ENCODE measurements at places on chromosomes 12 and 14.

DNA sequence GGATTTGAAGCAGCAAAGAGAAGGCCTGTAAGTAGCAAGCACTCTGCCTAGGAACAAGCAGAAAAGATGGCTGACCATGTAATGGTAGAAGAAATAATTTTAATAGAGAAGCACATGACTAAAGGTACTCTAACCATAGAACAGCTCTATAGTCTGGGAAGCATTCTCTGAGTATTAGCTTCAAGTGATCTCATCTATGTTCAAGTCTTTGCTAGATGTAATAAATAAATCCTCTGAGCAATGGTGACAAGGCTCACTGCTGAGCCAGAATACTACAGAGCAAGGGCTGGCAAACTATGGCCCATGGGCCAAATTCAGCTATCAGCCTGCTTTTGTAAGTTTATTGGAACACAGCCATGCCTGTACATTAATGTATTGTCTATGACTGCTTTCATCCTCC lies 84.8 kb downstream of the PEBP1 start:
- no peak for DNase-seq

- no peak for DNase-seq
Measured at GRCh38 chr12:48998497-48999353, 450 bp downstream of the DDN start.

DNA sequence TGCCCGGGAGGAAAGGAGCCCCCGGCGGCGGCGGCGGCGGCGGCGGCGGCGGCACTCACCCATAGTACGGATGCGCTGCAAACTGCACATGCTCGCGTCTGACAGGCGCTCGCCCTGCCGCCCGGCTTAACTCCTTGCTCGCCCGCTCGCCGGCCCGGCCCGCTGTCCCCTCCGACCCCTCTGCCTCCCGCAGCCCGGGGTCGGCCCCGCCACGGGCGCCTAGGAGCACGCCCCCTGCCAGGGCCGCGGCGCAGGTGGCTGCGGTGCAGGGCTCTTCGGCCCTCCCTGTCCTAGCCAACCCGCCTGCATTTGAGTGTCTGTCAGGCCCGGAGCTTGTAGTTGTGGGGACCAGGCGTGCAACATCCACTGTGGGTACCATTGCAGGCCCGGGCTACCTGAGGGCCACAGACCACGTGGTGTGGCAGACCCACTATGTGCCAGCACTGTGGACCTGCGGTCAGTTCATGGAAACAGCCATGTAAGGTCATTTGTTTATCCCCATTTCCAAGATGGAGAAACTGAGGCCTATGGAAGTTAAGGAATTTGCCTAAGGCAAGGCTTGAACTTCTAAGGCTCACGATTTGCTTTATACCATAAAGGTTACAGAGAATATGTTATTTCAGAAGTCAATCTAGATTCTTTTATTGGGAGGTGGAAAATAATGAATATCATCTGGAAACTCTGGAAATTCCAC lies 17.6 kb upstream of the PLEKHH1 start:
- peak; percentile 64 for DNase-seq

- no peak for DNase-seq
Measured at GRCh38 chr12:47219243-47219642, 139.5 kb upstream of the AMIGO2 start.

DNA sequence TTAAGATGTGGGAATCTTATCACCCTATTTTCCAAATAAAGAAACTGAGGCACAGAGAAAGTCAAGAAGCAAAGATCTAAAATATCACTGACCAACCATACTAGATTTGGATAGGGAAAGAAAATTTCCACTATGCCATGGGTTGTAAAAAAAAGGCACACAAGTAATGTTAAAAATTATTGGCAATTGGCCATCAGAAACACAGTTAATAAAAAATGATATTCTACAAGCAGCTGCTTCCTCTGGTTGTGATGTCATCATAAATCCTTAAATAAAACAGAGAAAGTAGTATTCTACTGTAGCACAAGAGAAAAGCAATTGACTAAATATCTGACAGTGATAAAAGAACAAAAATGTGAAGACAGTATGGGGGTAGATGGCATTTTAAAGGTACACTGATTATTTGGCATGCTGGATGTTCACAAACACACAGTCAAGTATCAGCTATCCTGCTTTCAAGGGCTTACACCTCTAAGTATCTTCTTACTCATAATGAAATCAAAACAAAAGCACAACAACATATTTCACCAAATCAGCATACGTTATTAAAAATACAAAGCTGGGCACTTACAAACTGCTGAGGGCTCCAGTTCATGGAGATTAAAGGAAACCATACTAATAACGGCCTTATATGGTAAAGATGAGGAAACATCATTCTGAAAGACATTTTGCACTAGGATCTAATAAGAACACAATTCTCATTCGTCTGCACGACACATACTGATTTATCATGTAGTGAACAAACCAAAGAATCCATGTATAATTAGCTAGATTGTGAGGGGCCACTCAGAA lies 45.7 kb downstream of the CORO1C start:
- DNase-seq = no peak

DNA sequence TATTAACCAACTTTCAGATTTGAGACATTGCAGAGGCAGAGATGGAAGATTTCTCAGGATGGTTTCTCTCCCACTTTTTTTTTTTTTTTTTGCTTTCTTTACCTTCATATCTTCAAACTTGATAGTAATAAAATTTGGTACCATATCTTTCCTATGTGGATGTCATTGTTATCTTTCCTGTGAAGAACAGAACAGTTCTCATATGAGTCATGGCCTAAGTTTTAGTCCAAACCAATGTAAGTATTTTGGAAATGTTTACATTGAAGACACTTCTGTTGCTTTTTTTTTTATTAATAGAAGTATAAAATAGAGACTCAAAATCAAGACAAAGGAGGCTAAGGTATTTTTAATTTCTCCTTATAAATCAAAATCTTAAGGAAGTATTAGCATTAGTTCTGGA lies 95.2 kb downstream of the C12orf50 start:
- DNase-seq = no peak

- DNase-seq = no peak
Measured at GRCh38 chr14:61472801-61473376, 151.5 kb downstream of the PRKCH start.

DNA sequence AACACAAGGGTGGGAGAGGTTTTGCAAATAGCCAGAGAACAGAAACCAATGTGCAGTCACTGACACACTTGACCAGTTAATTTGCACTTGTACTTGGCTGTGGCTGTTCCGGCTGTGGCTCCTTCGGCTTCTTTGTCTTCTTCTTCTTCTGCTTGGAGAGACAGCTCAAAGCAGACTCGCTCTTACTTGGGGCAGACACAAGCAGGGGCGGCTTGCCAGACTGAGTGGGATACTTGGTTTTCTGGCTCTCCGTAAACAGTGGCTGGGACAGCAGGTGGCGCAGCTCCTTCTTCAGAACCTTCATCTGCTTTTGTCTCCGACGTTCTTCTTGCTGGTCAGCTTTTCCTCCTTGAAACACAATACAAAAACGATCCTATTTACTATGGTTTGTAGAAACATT lies 25.0 kb downstream of the OTUB2 start:
- DNase-seq = no peak

- peak; percentile 18 for DNase-seq
Measured at GRCh38 chr12:95385246-95386035, 88.5 kb upstream of the METAP2 start.

- DNase-seq = no peak
Measured at GRCh38 chr12:57033431-57033830, 16.5 kb downstream of the MYO1A start.

DNA sequence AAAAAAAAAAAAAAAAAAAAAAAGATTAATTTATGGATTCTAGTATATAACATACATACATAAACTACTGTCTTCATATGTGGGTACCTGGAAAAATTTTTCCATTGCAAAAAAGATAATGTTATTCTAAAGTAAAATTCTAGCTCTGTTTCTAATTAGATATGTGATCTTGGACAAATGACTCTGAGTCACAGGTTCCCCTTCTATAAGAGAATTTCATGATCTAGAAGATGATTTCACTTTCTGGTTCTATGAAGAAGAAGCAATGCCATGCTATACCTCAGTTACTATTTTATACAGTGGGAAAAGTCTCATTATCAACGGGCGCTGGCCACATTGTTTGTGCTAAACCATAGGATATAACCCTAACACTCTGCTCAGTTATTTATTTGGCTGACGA lies 351.3 kb downstream of the ZFP36L1 start:
- no peak for DNase-seq

- DNase-seq = no peak
Measured at GRCh38 chr14:38039496-38039895, 168.2 kb upstream of the SSTR1 start.

GRCh38 chr12:125105600-125105999 lies 40.4 kb downstream of the AACS start:
- DNase-seq = no peak

DNA sequence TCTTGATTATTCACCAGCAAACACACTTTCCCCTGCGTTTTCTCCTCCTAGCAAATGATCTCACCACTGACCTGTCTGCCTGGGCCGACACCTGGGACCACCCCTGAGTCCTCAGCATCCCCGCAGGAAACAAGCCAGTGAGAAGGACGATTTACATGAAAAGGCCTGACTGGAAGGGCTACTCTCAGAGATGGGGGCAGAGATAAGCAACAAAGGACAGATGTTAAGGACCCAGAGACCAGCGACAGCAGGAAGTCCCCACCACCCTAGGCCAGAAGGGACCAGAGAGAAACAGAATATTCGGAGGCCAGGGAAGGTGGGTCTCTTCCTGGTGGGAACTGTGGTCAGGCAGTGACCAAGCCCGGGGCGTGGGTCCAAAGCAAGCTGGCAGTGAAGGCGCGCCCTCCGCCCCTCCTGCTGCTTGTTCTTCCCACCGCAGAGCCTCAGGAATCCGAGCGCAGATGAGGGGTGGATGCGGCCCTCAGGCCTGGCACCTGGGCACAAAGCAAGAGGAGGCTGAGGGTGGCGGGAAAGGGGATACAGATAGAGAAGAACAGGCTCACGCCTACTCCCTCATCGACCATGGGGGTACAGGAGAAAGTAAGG lies 55.8 kb downstream of the STX2 start:
- DNase-seq = peak; percentile 46

DNA sequence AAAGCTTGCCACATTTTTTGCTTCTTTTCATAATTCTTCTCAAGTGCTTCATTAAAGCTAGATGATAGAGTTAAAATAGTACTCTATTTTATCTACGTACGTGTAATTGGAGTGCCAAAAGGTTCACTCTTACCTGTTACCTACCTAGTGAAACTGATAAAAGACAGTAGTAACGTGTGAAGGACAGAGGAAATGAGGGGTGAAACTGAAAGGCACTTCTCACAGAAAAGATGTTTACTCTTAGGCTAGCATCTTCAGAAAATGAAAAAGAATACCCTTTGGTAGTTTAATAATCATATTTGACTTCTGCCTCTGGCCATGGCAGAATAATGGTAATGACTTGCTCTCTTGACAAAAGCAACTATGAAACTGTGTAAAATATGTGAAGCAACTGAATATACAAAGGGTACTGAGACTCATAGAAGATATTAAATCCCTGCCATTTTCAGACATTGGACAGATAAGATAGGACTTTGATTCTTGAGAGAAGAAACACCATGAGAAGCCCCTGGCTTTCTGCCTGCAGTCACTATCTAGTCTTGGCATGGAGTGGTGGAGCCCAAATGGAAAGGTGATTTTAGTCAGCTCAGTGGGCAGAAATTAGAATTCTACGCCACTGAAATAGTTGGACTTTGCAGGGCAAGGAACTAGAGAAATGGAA lies 6.3 kb upstream of the EVL start:
- DNase-seq = no peak

- peak; percentile 77 for DNase-seq
Measured at GRCh38 chr14:61281186-61281947, at the start of gene TMEM30B. Gene TMEM30B (minus strand): TSS chr14:61281338. CDS start chr14:61281147, 191 bp downstream.

DNA sequence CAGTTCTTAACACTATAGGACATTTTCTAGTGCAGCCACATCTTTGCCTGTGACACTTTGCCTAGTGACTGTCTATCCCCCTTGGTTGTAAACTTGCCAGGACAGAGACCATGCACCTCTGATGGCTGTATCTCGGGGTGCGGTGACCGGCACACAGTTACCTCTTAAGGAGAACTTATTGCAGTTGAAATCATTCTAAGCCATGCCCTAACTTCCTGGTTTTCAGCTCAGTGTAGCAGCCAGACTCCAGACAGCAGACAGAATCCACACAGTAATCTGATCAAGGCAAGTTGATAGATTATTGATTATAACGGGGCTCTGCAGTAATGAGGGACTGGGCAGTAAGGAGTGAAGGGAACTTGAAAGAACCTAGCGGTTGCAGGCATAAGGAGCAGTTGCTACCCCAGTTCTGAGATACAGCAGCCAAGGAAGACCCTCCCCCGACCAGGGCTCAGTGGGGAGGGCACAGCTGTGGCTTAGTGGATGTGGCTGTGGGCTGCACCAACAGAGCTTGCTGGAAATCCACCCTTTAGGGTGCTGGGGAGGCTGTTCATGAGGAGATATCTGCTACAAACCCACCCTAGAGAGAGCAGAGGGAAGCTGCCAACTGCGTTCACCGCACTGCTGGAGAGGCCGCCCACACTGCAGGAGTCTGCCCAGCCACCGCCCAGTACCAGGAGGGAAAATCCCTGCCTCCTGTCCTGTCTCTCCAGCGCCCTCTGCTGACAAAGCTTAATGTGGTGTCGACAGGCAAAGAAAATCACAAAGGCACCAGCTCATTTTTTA lies 58.2 kb upstream of the BEGAIN start:
- DNase-seq = peak; percentile 92

GRCh38 chr12:64392221-64392620 lies 1.7 kb upstream of the C12orf56 start:
- peak; percentile 32 for DNase-seq

GRCh38 chr12:52245259-52245961 lies 12.4 kb downstream of the KRT7 start:
- no peak for DNase-seq

DNA sequence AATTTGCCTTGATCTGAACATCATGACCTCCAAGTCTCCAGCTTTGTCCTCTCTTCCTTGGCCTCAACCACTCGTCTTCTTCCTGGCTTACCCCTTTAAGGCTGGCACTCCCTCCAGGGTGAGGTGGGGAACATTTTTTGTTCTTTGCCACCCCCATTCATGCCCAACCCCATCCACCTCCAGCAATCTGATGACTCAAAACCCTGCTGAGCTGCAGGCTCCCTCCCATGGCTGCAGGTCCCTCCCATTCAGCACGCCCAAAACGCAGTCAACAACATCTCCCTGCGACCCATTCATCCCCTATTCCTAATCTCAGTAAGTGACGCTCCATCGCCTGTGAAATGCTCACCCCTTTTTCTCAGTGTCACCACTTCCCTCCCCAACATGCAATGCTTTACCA lies 138.8 kb upstream of the PRMT8 start:
- no peak for DNase-seq

DNA sequence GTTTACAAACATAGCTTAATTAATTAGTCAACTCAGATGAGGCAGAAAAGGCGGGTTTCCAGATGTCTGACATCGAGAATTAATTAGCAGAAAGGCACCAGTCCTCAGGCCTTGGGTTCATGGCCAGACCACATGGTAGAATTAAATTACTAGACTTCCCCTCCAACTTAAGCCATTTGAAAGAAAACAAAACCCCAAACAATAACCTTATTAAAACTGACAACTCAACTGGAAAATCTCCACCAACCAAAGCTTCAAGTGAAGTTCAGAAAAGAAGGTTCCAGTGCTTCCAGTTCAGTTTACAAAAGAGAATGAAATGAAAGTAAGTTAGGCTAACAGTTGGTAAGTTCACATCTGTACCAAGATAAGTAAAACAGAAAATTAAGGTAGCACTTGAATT lies 349.5 kb downstream of the GRIN2B start:
- no peak for DNase-seq

- DNase-seq = no peak
Measured at GRCh38 chr12:107487011-107487680, 198.5 kb upstream of the PWP1 start.

Data from iPS-NIHi11 (cell line).